AG20443 (cell line): ENCODE measurements at places on chromosomes 1 and 21.

DNA sequence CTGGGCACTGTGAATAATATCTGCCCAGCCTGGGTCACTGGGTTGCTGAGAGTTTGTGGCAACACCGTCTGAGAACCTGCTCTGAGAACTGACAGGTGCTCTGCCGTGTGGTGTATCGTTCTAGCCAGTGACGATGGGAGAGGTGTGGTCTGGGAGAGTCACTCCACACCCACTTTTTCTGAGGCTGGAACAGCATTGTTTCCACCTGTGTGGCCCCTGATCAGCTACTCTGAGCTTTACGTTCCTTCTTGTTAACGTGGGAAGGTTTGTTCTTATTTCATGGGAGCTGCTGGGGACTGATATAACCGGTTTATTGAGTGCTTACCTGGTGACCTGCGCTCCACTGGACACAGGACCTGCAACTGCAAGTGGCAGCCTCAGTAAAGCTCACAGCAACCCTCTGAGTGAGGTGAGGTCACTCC, 34.8 kb upstream of the TENT5C start:
- no peak for DNase-seq

DNA sequence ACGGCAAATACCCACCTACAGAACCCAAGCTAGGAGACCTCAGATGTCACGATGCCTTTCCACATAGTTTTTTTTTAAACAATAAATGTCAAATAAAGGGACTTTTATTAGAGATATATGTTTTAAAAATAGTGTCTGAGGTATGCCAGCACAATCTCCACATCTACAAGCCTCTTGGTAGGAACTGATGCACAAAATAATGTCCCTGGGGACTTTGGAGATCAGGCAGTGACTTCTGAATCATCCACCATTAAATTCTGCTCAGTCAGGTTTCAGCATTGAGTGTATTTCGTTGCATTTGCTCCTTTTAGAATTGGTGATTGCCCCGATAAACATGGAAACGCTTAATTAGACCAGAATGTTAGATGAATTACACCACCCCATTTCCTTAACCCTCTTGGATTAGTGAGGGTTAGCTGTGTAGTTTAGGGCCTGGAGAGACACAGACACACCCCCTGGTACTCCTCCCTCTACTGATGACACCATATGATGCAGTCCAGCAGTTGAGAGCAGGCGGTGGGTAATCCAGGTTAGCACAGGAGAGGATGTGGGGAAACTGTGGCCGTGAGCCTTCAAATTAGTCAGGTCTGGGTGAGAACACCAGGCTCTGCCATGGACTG, 33.6 kb downstream of the LGR6 start:
- DNase-seq = no peak

DNA sequence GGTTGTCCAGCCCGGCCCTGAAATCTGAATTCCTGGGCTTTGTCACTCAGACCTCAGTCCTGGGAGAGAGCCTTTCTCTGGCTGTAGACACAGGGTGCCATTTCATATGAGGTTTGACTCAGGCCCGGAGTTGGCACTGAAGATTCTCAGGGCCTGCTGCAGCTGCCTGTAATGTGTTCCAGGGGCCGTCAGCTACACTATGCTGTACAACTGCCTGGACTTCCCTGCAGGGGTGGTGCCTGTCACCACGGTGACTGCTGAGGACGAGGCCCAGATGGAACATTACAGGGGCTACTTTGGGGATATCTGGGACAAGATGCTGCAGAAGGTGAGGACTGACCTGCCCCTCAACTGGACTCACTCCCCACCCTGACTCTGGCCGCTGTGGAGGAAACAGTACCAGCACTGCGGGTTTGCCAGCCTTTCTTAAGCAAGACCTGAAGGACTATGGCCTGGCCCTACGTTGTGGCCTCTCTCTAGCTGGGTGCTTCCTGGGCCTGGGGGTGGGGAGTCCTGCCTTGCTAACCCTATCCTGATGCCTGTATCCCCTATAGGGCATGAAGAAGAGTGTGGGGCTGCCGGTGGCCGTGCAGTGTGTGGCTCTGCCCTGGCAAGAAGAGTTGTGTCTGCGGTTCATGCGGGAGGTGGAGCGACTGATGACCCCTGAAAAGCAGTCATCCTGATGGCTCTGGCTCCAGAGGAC, 18.9 kb downstream of the FAAH start:
- no peak for DNase-seq

GRCh38 chr1:46405724-46406123, 11.6 kb downstream of the FAAH start:
- DNase-seq = no peak

- DNase-seq = no peak
These were observed 327.7 kb downstream of the SMYD3 start for GRCh38 chr1:246179401-246179800.

- DNase-seq = no peak
These were observed 7.7 kb downstream of the EPRS1 start for GRCh38 chr1:220038640-220039039.

DNA sequence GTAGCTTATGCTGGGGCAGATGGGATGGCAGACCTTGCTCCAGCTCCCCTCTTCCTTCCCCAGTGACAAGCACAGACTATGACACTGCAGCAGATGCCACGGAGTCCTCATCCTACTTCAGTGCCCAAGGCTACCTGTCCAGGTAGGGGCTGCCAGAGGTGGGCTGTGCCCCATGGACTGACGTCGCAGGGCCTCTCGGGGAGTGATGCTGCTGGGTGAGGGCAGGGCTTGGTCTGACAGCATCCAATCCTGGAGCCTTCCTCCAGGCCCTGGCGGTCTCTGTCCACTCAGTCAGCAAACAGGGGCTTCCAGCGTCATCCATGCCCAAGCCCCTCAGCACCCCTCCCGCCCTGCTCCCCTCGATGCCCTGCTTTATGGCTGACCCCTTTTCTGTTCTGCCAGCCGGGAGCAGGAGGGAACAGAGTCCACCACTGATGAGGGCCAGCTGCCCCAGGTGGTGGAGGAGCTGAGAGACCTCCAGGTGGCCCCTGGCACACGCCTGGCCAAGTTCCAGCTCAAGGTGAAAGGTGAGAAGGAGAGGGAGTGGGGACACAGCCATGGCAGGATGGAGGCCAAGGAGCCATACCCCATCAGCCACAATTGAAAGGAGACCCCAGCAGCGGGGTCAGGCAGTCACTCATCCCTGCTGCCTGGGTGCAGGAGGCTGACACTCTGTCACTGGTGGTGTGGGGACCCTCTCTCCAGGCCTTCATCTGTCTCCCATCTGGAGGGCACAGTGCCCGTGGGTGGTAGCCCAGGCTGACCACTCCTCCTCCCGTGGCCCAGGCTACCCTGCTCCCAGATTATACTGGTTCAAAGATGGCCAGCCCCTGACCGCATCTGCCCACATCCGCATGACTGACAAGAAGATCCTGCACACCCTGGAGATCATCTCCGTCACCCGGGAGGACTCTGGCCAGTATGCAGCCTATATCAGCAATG, 73.6 kb downstream of the TRIM11 start:
- DNase-seq = no peak

DNA sequence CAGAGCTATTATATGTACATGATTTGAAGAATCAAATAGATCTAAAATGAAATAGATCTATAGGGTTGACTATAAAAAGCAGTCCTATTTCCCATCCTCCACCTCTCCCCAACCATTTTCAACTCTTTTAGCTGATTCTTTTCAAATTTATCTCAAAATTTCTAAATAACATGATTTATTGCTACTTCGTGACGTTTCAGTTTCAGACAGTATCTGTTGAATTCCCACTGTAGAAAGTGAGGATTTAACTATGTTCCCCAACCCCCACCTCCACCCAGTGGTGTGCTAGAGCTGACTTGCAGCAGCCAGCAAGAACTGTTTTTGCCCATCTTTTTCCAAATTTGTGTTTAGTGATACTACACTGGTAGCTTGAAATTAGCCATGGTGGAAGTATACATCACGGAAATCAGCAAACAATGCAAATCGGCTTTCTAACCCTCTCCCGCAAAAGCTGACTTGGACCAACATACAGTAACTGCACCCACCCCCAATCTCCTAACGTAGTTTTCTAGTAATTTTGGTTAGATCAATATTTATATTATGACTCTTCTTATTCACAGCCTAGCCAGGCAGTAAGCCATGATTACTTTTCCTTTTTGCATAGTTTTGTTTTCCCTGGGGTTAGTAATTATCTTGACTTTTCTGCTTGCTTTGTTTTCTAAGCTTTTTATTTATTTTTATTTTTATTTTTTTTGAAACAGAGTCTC, 10.9 kb downstream of the SEMA4A start:
- DNase-seq = no peak

DNA sequence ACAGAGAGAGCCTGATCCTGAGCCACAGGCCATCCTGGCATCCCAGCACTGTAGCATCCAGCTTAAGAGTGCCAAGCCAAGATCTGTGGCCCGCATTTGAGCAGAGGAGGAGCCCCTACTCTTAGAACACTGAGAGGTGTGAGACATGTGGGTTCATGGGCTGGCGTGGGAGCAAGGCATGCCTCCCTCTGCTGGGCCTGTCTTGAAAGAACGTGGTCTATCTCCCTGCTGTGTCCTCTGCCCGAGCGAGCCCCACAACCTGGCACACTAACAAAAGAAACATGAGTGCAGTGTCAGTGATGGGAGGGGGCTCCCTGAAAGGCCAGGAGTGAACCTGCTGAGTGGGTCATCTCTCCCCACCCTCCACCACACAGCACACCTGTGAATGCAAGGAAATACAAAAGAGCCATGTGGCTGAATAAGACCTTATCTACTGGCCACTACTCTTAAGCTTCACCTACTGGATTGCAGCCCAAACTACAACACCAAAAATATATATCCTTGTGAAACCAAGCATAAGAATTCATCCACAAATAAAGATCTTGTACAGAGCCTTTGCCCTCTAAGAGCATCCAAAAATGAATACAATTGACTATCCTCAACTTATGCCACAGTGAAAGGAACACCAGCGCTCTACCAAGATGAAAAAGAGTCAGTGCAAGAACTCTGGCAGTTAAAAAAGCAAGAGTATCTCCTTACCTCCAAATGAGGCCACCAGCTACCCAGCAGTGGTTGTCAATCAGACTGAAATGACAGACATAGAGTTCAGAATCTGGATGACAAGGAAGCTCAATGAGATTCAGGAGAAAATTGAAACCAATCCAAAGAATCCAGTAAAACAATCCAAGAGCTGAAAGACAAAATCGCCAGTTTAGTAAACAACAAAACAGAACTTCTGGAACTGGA, 259.4 kb upstream of the DAB1 start:
- DNase-seq = no peak

- DNase-seq = no peak
These were observed 123.3 kb downstream of the KCNN3 start for GRCh38 chr1:154746622-154747299.

GRCh38 chr1:39379187-39379586, 112.2 kb upstream of the BMP8A start:
- DNase-seq = no peak

- DNase-seq = no peak
These were observed 99.0 kb downstream of the LTN1 start for GRCh38 chr21:28893687-28894086.

GRCh38 chr1:112006416-112007025, 17.1 kb upstream of the KCND3 start:
- no peak for DNase-seq

DNA sequence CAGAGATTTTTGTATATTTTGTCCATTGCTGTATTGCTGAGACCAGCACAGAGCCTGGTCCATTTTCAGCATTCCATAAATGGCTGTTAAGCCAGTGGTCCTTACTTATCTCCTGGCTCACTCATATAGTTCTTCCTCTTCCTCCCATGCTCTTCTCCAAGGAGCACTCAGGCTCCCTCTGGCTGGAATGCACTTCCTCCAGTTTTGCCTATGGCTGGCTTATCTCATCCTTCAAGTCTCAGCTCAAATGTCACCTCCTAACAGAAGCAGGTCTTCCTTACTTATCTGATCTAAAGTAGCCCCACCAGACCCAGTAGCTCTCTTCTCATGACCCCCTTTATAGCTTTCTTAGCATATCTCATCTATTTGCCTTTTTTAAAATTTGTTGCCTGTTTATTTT, 146.9 kb downstream of the SLC30A10 start:
- no peak for DNase-seq

DNA sequence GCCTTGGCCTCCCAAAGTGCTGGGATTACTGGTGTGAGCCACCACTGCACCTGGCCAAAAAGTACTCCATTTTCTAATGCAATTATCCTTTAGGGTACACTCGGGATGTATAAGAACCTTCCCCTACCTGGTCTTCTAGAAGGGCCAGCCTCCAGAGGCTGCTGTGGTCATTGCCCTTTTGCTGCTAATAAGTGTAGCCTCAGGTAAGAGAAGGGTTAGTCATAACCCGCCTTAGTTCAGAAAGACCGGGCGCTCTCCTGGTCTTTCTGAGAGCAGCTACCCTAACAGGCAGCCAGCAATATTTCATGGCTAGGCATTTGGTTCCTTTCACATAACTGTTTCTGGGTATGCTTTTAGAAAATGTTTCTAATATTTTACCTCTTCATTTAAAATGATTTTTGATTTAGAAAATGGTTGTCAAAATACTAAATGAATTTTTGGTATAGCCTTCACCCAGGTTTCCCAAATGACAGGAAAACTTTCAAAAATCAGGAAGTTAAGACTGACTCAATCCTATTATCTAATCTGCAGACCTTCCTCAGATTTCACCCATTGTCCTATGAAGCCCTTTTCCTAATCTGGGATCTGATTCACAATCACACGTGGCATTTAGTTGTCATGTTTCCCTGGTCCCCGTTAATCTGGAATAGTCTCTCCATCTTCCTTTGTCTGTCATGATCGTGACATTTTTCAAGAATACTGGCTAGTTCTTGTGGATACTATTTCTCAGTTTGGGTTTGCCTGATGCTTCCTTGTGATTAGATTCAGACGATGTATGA, 479.0 kb downstream of the SIPA1L2 start:
- no peak for DNase-seq

GRCh38 chr21:38114717-38115333, 142.0 kb upstream of the KCNJ15 start:
- no peak for DNase-seq

DNA sequence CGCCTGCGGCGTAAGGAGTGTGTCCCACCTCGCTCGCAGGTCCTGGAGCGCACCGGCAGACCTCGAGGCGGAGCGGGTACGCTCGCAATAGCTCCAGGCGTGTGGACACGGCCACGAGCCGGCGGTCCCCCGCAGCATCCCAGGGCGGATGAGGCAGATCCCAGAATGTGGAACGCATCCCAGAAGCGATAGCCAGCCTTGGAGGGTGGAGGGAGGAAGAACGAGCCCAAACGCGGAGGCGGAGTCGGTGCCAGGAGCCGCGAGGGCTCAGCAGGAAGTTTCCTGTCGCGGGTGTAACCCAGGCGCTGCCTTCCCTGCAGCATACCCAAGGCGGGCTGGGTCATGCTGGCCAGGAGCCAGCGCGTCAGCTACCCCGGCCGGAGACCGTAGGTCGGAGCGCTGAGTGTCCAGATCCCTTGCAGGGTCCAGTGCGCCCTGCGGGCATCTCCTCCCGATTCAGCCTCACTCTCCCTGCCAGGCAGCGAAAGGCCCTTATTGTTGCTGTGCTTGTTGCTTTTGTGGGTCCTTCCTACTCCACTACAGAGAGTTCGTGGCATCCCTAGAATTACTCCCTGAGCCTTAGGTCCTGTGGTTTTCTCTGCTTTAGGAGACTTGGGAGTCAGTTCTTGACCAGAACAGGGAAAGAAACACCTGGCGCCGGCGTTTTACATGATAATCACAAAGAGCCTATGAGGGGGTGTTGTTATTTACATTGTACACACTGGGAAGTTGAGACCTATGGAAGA, 27.7 kb downstream of the STYXL2 start:
- DNase-seq = peak; percentile 59

- no peak for DNase-seq
These were observed 96.6 kb upstream of the HNRNPU start for GRCh38 chr1:244960904-244961303.

- DNase-seq = no peak
These were observed 98.6 kb upstream of the DPT start for GRCh38 chr1:168827557-168827956.
